ENCODE measurements at places on chromosomes 5 and 9. TPM values are rescaled to one million over a fixed set of nuclear protein-coding genes. Genes with fewer than 3 reads are reported as not detected.
A peak's percentile ranks its signal among the peaks of the same experiment; 100 is the strongest.

The PLCXD3 gene
- 15.5 TPM for total RNA-seq

The DDX4 gene
- total RNA-seq: not detected

The ARHGAP26 gene
- 15.1 TPM for total RNA-seq

The TSLP gene
- total RNA-seq: 0.24 TPM

The SPAAR gene
- 0.54 TPM for total RNA-seq

The PAXX gene
- total RNA-seq: 35.5 TPM

The N4BP3 gene
- total RNA-seq: 0.79 TPM

The PCDHGB6 gene
- total RNA-seq: 11.8 TPM

The SPINK4 gene
- not detected for total RNA-seq

- no peaks in the 10 kb centered on the region for H3K27me3 ChIP-seq
- H3K4me1 ChIP-seq: no peaks in the 10 kb centered on the region
- H3K36me3 ChIP-seq: no peaks in the 10 kb centered on the region
- H3K27ac ChIP-seq: no peak overlapping the region
- no peak overlapping the region for H3K4me3 ChIP-seq
Observed at GRCh38 chr5:79878721-79879336, 112.2 kb downstream of the MTX3 start.

GRCh38 chr5:95839658-95840057 is 17.1 kb upstream of the GLRX start:
- H3K27me3 ChIP-seq: no peaks in the 10 kb centered on the region
- no peak overlapping the region for H3K4me3 ChIP-seq
- H3K27ac ChIP-seq: no peak overlapping the region
- no peak for DNase-seq

DNA sequence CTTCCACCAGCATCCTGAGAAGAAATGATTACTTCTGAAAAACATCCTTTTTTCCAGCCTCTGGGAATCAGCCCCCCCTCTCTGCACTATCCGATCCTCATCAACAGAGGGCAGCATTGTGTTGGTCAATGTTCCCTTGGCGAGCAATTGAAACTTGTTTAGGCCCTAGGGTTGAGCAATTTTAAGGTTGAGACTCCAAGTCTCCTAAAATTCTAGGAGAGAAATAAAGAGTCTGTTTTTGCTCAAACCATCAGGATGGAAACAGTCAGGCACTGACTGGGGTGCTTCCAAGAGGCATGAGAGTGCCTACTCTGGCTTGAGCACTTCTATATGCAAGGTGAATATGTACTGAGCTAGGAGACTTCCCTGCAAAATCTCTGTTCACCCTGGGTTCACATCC is 12.4 kb upstream of the CYFIP2 start:
- no peaks in the 10 kb centered on the region for H3K27me3 ChIP-seq
- H3K27ac ChIP-seq: no peak overlapping the region
- H3K36me3 ChIP-seq: no peaks in the 10 kb centered on the region
- H3K4me1 ChIP-seq: no peaks in the 10 kb centered on the region
- H3K4me3 ChIP-seq: no peak overlapping the region
- peak; percentile 81 for DNase-seq

DNA sequence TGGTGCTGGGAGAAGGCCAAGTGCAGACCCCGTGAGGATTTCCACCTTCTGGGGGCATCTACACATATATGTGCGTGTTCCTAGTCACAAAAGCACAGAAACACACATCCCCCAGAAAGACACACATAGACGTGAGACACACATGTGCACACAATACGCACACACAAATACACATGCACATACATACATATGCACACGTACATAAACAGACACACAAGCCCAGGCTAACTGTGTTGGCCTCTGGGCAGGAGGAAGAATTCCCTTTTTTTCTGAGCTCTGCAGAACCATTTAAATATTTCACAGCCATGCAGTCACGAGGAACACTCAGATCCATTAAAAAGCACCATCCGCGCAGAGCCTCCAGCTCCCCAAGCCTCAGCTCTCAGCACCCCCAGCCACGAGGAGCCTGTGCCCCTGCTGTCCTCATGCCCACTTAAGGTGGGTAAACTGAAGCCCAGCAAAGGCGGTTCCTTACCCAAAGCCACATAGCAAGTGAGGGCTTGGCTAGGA is 5.3 kb downstream of the NINJ1 start:
- DNase-seq: peak; percentile 10
- no peak overlapping the region for H3K4me3 ChIP-seq
- peaks cover 78% of the 10 kb centered on the region for H3K4me1 ChIP-seq
- no peaks in the 10 kb centered on the region for H3K36me3 ChIP-seq

- no peak overlapping the region for H3K4me3 ChIP-seq
- no peaks in the 10 kb centered on the region for H3K36me3 ChIP-seq
- H3K27me3 ChIP-seq: no peaks in the 10 kb centered on the region
- no peak overlapping the region for H3K27ac ChIP-seq
- H3K4me1 ChIP-seq: no peaks in the 10 kb centered on the region
Observed at GRCh38 chr5:139486201-139486600, 3.6 kb upstream of the STING1 start.

- no peaks in the 10 kb centered on the region for H3K4me1 ChIP-seq
- no peak overlapping the region for H3K27ac ChIP-seq
- H3K36me3 ChIP-seq: no peaks in the 10 kb centered on the region
- DNase-seq: no peak
Observed at GRCh38 chr5:81657386-81657785, 93.5 kb downstream of the SSBP2 start.

- H3K27me3 ChIP-seq: no peaks in the 10 kb centered on the region
- no peak overlapping the region for H3K27ac ChIP-seq
- H3K4me1 ChIP-seq: no peaks in the 10 kb centered on the region
- no peak overlapping the region for H3K4me3 ChIP-seq
- DNase-seq: no peak
Observed at GRCh38 chr9:101860920-101861319, 122.5 kb upstream of the GRIN3A start.

DNA sequence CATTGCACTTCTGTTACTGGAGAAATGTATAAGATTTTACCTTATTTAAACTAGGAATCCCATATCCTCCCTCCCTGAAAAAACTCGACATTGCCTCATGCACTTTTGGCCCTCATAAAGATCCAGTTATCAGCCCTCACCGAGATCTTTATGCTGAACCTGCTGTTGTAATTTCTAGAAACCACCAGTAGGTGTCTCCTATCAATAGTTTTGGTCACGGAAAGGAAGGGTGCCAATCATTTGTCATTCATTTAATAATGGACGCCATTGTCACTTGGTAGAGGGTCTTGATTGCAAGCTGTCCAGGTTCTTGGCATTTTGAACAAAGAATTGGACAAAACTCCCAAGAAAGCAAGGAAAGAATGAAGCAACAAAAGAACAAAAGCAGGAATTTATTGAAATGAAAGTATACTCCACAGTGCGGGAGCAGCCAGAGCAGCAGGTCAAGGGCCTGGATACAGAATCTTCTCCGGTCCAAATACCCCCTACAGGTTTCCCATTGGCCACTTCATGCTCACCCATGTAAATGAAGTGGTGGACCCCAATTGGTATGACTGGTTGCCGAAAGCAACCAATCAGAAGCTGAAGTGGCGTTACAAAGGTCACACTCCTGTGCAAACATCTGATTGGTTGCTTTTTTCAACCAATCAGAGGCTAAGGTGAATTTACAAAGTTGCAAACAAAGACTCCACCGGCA is 524.3 kb downstream of the PSAT1 start:
- no peaks in the 10 kb centered on the region for H3K36me3 ChIP-seq
- H3K27me3 ChIP-seq: no peaks in the 10 kb centered on the region
- peak; percentile 56 for DNase-seq
- H3K27ac ChIP-seq: no peak overlapping the region

- no peak overlapping the region for H3K4me3 ChIP-seq
- peaks cover 7% of the 10 kb centered on the region for H3K4me1 ChIP-seq
- no peaks in the 10 kb centered on the region for H3K36me3 ChIP-seq
- H3K27me3 ChIP-seq: no peaks in the 10 kb centered on the region
- H3K27ac ChIP-seq: no peak overlapping the region
- no peak for DNase-seq
Observed at GRCh38 chr9:89347651-89348050, 29.4 kb downstream of the SECISBP2 start.

DNA sequence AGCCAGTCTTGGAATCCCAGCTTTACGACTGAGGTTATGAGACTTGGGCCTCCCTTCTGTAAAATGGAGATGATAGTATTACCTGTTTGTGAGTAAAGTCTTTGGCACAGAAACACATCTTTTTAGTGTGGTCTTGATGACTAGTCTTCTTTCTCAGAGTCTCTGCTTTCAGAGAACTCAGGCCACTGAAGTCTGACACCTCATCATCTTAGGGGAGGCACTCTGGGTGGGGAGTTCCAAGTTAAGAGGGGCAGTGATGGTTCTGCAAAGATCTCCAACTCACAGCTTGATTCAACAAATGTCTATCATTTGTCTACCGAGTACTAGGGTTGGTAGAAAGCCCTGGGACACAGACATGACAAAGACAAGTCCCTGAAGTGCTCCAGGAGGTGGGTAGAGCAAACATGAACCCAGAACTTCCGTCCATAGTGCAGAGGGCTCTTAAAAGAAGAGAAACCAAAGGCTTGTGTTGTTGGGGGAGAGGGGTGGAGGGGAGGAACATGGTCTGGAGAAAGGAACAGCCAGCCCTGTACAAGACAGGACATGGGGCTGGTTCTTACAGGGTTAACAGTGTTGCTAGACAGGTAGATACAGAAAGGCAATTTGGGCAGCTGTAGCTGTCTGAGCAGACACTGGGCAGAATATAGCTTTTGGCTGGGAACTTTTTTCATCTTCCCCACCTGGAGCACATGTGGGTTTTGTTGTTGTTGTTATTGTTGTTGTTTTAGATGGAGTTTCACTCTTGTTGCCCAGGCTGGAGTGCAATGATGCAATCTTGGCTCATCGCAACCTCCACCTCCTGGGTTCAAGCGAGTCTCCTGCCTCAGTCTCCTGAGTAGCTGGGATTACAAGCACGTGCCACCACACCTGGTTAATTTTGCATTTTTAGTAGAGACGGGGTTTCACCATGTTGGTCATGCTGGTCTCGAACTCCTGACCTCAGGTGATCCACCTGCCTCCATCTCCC is 2.6 kb upstream of the CD14 start:
- no peaks in the 10 kb centered on the region for H3K36me3 ChIP-seq
- H3K27ac ChIP-seq: no peak overlapping the region
- peaks cover 39% of the 10 kb centered on the region for H3K4me1 ChIP-seq

- H3K4me1 ChIP-seq: no peaks in the 10 kb centered on the region
- no peaks in the 10 kb centered on the region for H3K36me3 ChIP-seq
- no peaks in the 10 kb centered on the region for H3K27me3 ChIP-seq
- H3K27ac ChIP-seq: no peak overlapping the region
Observed at GRCh38 chr9:135295551-135296300, 183.9 kb upstream of the PPP1R26 start.

DNA sequence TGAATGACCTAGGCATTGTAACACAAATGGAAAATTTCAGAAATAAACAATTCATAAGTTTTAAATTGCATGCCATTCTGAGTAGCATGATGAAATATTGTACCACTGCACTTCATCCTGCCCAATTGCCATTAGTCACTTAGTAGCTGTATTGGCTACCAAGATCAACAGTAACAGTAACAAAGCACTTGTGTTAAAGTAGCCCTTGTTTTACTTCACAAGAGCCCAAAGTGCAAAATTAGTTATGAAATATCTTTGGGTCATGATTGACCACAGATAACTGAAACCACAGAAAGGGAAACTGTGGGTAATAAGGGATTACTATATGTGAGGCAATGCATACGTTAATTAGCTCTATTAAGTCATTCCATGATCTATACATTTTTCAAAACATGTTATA is 33.3 kb upstream of the RORB start:
- no peaks in the 10 kb centered on the region for H3K4me1 ChIP-seq
- DNase-seq: no peak
- no peak overlapping the region for H3K4me3 ChIP-seq
- H3K27me3 ChIP-seq: no peaks in the 10 kb centered on the region
- no peaks in the 10 kb centered on the region for H3K36me3 ChIP-seq
- no peak overlapping the region for H3K27ac ChIP-seq

DNA sequence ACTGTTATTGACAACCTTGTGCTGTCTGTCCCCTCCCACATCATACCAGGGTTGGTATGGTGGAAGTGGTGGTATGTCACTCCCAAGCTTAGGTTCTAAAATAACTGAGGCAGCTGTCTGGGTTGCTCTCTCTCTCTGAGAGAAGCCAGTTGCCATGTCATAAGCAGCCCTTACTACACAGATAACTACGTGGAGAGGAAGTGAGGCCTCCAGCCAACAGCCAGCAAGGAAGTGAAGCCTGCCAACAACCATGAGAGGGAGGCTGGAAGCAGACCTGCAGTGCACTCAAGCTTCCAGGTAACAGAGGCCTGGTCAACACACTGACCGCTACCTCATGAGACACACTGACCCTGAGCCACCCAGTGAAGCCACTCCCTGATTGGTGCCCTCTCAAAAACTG is 18.6 kb downstream of the CTNNAL1 start:
- peak; percentile 49 for DNase-seq
- H3K36me3 ChIP-seq: peaks cover 33% of the 10 kb centered on the region
- H3K4me1 ChIP-seq: peaks cover 88% of the 10 kb centered on the region
- H3K4me3 ChIP-seq: no peak overlapping the region
- H3K27me3 ChIP-seq: no peaks in the 10 kb centered on the region

- no peak overlapping the region for H3K4me3 ChIP-seq
- H3K36me3 ChIP-seq: no peaks in the 10 kb centered on the region
- H3K27me3 ChIP-seq: no peaks in the 10 kb centered on the region
- DNase-seq: no peak
Observed at GRCh38 chr5:44860267-44860666, 51.5 kb downstream of the MRPS30 start.

DNA sequence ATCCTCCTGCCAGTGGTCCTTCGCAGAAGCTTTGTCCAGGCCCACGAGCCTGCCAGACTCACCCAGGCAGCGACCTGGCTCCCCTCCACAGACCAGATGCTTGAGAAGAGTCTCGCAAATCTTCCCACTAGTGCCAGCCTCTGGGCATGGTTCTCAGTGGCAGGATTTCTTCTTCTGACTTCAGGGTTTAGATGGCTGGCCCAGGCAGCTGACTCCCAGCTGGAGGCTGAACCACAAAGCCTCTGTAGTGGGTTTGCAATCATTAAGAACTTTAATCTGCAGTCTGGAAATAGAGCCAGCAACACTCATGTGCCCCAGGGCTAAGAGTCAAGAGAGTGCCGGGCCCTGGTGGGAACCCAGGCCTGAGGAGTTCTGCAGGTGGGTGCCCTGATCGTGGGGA is 90.6 kb upstream of the ICE1 start:
- no peaks in the 10 kb centered on the region for H3K27me3 ChIP-seq
- no peak overlapping the region for H3K4me3 ChIP-seq
- no peaks in the 10 kb centered on the region for H3K36me3 ChIP-seq
- no peak for DNase-seq
- H3K27ac ChIP-seq: no peak overlapping the region

DNA sequence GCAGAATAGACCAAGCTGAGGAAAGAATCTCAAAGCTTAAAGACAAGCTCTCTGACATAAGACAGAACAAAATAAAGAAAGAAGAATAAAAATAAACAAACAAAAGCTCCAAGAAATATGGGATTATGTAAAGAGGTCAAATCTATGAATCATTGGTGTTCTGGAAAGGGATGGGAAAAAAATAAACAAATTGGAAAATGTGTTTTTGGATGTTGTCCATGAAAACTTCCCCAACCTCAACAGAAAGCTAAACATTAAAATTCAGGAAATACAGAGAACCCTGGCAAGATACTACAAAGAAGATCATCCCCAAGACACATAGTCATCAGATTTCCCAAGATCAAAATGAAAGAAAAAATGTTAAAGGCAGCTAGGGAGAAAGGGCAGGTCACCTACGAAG is 662.0 kb upstream of the CDH18 start:
- no peak overlapping the region for H3K27ac ChIP-seq
- no peak for DNase-seq
- no peaks in the 10 kb centered on the region for H3K36me3 ChIP-seq
- H3K4me1 ChIP-seq: no peaks in the 10 kb centered on the region
- H3K27me3 ChIP-seq: no peaks in the 10 kb centered on the region

Data from adrenal gland (tissue), 19 donors.